ENCODE measurements at places on chromosomes 4 and X.

- DNase-seq = no peak
Measured at GRCh38 chr4:85724791-85725563, 250.0 kb downstream of the ARHGAP24 start.

DNA sequence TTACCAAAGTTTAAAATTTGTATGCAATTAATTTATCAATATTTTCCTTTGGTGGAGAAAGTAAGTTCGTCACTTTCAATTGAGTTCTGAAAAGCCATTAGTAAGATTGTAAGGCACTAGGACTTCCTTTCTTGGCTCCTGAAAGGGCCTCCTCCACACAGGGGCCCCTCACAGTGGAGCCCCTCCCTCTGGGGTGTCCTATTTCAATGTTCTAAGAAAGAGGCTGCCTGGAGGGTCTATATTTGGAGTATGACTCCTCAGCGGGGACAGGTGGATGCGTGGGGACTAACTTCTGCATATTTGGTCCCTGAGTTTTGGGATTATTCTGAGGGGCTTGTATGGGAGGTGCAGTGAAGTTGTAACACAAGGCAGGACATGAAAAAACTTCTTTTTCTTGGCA lies 1.6 kb upstream of the ARMCX4 start:
- no peak for DNase-seq

- DNase-seq = no peak
Measured at GRCh38 chr4:15054541-15054940, 52.3 kb downstream of the CPEB2 start.

GRCh38 chr4:81914623-81915022 lies 442.9 kb upstream of the RASGEF1B start:
- no peak for DNase-seq

DNA sequence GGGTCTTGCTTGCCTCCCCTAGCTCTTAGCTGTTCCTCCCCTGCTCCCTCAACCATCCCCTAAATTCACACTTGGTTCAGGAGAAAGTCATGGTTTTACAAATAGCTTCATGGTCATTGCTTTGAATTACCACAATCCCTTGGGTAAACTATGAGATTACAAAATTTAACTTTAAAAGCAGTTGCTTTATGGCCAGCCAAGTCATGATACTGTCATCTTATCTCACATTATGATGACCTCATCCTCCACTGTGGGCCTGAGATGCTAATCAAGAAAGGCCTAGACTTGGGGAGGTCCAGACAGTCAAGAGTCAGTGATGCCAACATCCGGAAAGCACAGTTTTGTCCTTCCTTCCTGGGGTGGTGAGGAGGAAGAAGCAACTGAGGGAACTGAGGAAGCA lies 10.5 kb upstream of the FGF16 start:
- no peak for DNase-seq

DNA sequence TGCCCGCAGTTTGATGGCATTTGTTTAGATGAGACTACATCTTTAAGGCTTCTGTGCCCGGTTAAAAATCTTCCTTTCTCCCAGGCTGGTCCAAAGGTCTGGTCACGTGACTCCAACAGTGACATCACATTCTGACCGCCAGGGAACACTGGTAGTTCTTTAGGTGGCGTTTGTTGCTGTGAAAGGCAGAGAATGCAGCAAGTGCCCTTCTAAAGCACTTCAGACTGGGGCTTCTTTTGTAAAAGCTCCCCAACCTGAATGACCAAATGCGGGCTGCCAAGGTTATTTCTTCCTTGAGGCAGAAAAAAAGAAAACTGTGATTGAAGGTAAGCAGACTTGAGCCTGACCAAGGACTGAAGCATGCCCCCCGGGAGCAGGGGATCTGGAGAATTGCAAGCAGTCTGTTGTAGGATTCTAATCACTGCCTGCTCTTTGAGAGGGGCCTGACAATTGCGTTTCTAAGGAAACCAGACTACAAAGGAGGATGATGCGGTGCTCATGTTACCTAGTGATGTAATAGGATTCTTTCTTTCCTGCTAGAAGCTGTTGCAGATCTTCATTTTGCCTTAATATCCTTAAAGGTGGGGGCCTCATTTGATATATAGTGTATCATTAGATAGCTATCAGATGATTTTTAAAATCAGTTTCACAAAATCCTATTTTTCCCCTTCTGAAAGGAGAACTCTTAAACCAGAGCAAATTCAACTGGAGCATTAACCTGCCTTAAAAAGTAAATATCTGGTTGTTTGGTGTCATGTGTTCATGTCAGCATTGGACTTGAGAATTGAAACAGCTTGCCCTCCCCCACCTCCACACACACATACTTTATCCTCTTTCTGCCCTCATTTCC lies 133.1 kb downstream of the AKAP4 start:
- peak; percentile 16 for DNase-seq

DNA sequence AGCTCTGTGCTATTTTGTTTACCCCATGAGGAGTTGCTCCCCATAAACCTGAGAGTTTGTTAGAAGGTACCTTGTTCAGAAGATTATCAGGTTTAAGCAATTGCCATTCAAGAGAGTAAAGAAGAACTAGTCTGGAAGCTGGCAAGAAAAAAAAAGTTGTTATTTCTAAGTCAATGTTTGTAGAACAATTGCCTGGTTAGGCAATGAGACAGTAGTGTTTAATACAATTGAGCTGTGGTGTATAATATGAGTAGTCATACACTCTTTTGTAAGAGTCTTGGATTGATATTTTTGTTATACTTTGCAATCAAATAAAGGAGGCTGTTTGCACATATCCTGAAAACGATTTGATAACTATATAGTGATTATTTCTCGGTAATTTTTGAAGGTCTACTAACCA lies 44.7 kb downstream of the GALNT7 start:
- DNase-seq = no peak

- no peak for DNase-seq
Measured at GRCh38 chrX:87896057-87896456, 378.5 kb downstream of the KLHL4 start.

- DNase-seq = peak; percentile 27
Measured at GRCh38 chr4:72568959-72569718, at the start of gene ADAMTS3. Gene ADAMTS3 (minus strand): TSS chr4:72569221. CDS start chr4:72568762, 459 bp downstream.

GRCh38 chr4:4541040-4541631 lies 712 bp downstream of the STX18 start:
- no peak for DNase-seq

GRCh38 chr4:84952004-84952403 lies 14.5 kb downstream of the WDFY3 start:
- no peak for DNase-seq

GRCh38 chr4:165379678-165380064 lies 863 bp downstream of the CPE start:
- peak; percentile 57 for DNase-seq

DNA sequence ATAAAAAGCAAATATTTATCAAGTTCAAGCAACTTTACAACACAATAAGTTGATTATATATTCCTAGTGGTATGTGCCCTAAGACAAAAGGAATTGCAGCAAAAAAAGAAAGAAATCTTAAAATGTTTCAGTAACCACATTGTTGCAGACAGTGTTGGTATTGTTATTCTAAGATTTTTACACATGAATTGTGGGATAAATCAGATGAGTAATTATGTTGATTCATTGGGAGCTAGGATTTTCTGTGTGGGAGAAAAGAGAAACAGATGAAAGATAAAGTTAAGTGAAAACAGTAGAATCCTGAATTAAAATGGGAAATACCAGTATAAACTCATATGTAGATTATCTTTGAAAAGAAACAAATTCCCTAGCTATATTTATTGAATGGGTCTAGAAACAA lies 362.4 kb downstream of the PPP3CA start:
- no peak for DNase-seq

GRCh38 chr4:8763966-8764901 lies 107.4 kb downstream of the HMX1 start:
- no peak for DNase-seq

GRCh38 chr4:148068065-148068911 lies 336.4 kb downstream of the ARHGAP10 start:
- no peak for DNase-seq

DNA sequence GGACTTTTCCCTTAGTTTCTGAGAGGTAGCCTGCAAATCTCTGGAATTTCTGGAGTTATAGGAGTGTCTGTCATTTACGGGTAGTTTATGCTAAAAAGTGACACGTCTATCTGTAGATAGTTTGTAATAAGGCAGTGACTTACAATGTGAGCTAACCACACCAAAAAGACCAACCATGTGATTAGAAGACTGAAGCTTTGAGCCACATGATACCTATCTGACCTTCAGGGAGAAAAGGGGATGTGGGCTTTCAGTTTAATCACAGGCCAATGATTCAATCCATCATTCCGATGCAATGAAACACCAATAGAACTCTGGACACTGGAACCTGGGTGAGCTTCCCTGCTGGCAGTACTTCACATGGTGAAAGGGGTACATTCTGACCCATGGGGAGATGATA lies 254.6 kb upstream of the GK2 start:
- DNase-seq = no peak

DNA sequence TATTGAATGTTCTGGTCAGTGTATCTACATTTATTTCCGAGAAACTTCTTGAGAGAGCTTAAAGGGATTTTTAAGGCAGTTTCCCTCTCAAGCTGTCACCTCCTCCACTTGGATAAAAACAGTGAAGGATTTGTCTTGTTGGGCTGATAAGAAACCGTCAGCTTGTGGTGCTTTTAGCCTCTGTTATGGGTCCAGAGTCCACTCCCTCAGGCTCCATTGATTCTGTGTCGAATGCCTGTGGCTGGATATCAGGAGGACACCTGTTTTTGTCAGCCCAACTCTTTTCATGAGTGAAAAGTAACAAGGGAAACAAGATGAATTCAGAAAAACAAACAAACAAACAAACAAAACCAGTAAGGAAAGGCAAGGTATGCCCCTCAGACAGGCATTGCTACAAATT lies 12.4 kb downstream of the CLCN4 start:
- no peak for DNase-seq

- no peak for DNase-seq
Measured at GRCh38 chrX:48460606-48461005, 9.5 kb downstream of the SLC38A5 start.

DNA sequence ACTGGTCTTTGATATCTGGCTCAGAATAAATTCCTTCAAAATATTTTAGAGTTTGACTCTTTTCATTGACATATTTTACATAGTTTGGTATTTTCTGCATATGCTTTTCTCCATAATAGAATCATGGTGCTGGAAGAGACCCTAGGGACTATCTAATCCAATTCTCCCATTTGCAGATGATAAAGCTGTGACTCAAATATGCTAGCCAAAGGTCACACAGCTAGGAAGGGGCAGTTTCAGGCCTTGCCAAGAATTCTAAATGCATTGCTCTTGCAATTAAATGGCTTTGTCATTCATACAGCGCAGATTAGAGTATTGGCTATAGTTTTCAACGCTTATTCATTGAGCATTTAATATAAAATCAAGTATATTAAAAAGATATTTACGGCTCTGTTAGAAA lies 374.1 kb upstream of the RASGEF1B start:
- no peak for DNase-seq
